Upper lobe of right lung (tissue), 1 donor: ENCODE measurements at places on chromosomes 2 and 18. TPM values are rescaled to one million over a fixed set of nuclear protein-coding genes. Genes with fewer than 3 reads are reported as not detected.

DNA sequence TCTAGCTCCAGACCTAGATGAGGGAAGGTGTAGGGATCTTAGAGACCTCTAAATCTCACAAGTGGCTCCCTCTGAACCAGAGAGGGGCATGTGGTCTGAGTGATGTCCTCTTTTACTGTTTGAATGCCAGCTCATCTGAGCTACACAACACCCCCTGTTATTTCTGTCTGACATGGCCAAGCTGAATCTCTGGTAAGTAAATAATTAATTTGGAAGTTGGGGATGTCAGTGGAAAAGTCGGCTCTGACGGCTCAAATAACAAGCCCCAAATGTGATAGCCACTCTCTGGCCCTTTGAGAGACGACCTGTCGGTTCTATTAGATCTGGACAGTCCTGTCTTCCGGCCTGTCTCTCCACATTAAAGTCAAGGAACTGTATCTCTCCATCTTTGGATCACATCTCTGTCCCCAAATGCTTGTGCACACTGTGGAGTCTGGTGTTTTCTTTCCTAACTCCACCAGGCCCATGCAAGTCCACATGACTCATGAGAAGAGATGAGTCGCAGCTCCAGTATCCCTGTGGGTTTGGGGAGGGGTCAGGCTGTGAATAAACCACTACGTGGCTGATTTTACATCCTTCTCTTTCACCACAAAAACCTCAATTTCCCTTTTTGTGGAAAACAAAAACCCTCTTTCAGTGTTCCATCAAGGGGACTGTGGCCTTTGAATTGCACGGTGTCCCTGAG, 52.5 kb downstream of the SETBP1 start:
- H3K4me1 ChIP-seq: no peaks in the 10 kb centered on the region
- no peak overlapping the region for H3K4me3 ChIP-seq
- H3K27me3 ChIP-seq: no peaks in the 10 kb centered on the region
- no peak overlapping the region for H3K27ac ChIP-seq

DNA sequence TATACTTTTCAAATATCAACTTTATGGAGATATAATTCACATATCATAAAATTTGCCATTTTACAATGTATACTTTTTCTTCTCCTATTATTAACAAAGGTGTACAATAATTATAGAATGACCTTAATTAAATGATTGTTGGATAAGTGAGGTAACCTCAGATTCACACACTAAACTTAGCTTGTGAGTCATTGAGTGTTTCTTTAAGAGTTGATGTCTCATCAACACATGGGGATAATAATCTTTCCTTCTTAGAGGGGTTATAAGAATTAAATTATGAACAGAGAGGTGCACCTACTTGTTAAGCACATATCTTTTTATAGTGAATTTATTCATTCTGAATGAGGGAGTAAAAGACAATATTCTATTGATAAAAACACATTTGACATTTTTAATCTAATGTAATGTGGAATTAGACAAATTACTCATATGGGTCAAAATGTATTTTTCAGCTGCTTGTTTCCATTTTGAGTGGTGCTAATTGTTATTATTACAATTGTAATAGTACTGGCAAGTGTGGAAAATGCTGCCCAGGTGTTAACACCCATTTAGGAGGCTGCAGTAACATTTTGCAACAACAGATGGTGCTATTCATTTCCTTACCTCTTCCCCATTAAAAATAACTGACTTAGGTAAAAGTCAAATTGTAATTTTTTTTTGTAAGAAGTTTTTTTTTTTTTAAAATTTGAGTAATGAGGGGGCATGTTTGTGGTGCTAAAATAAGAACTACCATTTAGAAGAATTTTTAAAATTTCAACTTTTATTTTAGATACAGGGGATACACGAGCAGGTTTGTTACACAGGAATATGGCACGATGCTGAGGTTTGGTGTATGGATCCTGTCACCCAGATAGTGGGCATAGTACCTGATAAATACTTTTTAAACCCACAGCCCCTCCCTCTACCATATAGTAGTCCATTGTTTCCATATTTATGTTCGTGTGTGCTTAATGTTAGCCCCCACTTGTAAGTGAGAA, 32.1 kb upstream of the DYNAP start:
- H3K27me3 ChIP-seq: no peaks in the 10 kb centered on the region
- H3K4me3 ChIP-seq: no peak overlapping the region
- no peaks in the 10 kb centered on the region for H3K4me1 ChIP-seq
- no peak overlapping the region for H3K27ac ChIP-seq

GRCh38 chr2:161139098-161139987, 20.9 kb upstream of the TANK start:
- peaks cover 41% of the 10 kb centered on the region for H3K4me1 ChIP-seq
- no peaks in the 10 kb centered on the region for H3K27me3 ChIP-seq
- H3K27ac ChIP-seq: peak overlapping the region; percentile 14
- DNase-seq: no peak

GRCh38 chr2:101064868-101065549, 62.9 kb downstream of the RPL31 start:
- H3K36me3 ChIP-seq: no peaks in the 10 kb centered on the region
- no peak overlapping the region for H3K4me3 ChIP-seq
- peaks cover 20% of the 10 kb centered on the region for H3K4me1 ChIP-seq
- no peak overlapping the region for H3K27ac ChIP-seq

- no peaks in the 10 kb centered on the region for H3K4me1 ChIP-seq
- peaks cover 4% of the 10 kb centered on the region for H3K27me3 ChIP-seq
- H3K36me3 ChIP-seq: no peaks in the 10 kb centered on the region
Observed at GRCh38 chr2:184598002-184598315, 370 bp upstream of the ZNF804A start.

DNA sequence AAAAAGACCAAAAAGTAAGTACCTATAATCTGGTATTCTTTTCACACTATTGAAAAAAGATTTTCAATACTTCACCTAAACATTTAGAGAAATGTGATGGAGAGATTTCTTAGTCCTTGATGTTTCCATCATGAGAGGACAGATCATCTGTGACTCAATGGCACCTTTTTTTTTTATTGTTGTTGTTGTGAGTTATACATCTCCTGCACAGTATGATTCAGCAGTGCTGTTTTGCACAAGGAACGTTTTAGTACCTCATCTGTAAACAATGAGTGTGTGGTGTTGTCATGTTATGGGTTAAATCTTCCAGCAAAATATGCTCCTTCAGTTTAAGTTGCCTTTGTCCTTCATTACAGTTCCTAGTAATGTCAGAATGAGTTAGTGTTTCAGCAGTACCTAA, 2.2 kb downstream of the KIAA1328 start:
- no peak overlapping the region for H3K4me3 ChIP-seq
- peaks cover 6% of the 10 kb centered on the region for H3K4me1 ChIP-seq
- peaks cover 9% of the 10 kb centered on the region for H3K36me3 ChIP-seq

DNA sequence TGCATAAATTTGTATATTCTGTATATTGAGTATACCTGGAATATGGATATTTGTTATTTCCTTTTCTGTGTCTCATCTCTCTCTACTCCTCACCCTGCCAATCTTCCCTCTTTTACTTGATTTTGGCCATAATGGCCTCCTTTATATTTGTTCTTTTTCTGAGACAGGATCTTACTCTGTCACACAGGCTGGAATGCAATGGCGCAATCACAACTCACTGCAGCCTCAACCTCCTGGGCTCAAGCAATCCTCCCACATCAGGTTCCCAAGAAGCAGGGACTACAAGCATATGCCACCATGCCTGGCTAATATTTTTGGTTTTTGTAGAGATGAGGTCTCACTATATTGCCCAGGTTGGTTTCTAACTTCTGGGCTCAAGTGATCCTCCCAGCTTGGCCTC, 30.5 kb downstream of the PREPL start:
- H3K36me3 ChIP-seq: peaks cover 87% of the 10 kb centered on the region
- H3K27ac ChIP-seq: no peak overlapping the region
- DNase-seq: no peak
- H3K4me1 ChIP-seq: no peaks in the 10 kb centered on the region
- H3K4me3 ChIP-seq: no peak overlapping the region

DNA sequence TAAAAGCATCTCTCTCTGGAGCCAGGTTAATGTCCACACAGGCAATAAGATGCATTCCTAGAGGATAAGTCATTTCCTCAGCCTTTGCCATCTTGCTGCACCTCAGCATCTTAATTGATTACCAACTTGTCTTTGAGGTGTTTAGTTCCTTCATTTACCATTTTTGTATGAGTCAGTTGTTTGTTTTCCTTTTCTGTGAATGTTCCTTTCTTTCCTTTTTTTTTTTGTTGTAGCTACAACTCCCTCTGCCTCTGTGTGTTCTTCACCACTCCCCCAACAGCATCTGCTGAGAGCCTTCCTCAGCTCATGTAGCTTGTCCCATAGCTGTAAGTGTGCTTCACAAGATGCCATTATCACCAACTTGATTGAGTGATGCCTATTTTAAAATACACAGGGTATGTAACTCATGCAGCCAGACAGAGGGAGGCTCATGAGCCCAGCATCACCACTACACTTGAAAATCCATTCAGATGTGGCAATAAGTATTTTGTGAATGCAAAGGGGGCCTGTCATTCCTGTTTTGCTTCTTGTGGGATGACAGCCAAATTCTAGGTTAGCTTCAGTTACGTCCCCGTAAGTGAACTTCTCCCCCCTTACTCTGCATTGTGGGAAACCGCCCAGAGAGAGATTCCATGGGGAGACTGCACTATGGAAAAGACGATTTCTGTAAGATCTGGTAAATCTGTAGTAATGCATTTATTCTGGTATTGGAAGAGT, 315.9 kb upstream of the ZEB2 start:
- no peak overlapping the region for H3K4me3 ChIP-seq
- H3K4me1 ChIP-seq: no peaks in the 10 kb centered on the region
- no peaks in the 10 kb centered on the region for H3K27me3 ChIP-seq
- no peak overlapping the region for H3K27ac ChIP-seq
- DNase-seq: no peak

DNA sequence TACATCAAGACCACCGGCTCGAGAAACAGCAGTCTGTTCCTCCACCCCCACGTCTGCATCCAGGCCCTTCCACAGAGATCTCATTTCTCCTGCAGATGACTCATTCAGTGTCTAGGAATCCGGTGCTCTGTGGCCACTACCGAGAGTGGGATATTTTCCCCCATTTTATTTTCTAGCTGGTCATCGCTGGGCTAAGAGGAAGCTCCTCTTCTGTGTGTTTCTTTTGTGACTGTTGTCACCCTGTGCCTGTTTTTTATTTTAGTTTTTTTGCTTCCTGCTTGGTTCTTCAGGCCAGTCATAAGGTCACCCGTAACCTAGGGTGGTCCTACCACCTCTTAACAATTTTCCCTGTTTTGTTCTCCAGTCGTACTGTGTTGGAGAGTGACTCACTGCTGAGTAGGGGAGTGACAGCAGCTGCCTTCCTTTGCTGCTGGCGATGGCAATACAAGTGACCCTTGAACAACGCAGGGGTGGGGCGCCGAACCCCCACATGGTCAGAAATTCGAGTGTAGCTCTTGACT, 6.7 kb downstream of the RAMP1 start:
- H3K4me3 ChIP-seq: no peak overlapping the region
- H3K36me3 ChIP-seq: no peaks in the 10 kb centered on the region
- no peak overlapping the region for H3K27ac ChIP-seq
- peaks cover 11% of the 10 kb centered on the region for H3K27me3 ChIP-seq

GRCh38 chr18:75070625-75071483, 138.1 kb downstream of the PTGR3 start:
- peak overlapping the region; percentile 73 for H3K27ac ChIP-seq
- DNase-seq: no peak
- no peaks in the 10 kb centered on the region for H3K36me3 ChIP-seq
- H3K27me3 ChIP-seq: no peaks in the 10 kb centered on the region
- H3K4me1 ChIP-seq: peaks cover 6% of the 10 kb centered on the region
- peak overlapping the region; percentile 27 for H3K4me3 ChIP-seq

DNA sequence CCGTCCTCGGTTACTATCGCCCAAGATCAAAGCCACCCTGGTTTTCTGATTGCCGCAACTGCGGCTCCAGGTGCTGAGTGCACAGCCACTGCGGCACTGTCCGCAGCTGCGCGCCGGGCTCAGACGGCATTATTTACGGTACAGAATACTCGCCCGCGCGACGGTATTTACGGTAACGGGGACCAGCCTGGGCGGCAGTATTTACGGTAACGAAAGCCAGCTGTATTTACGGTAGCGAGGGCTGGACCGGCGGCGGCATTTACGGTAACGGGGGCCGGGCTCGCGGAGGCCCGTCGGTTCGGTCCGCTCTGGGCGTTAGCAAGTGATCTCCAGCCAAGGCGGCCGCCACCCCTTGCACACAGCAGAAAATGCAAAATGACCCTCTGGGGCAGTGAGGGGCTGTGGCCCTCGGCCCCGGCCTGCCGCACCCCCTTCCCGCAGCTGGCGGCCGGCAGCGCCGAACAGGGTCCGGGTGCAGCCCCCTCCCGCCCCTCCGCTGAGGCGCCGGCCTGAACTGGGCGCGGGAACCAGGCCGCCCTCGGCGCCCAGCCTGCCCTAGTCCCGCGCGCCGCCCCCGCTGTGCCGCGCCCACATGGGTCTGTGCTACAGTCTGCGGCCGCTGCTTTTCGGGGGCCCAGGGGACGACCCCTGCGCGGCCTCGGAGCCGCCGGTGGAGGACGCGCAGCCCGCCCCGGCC, at the start of gene GNAL:
GNAL (plus strand) TSS at position 293 of the 697 bp plus-strand sequence; CDS start at position 593, 300 bp downstream.
- H3K27ac ChIP-seq: no peak within 1 kb of the TSS
- peak; percentile 85 for DNase-seq
- H3K36me3 ChIP-seq: no peaks in the 10 kb centered on the region
- H3K4me3 ChIP-seq: peak within 1 kb of the TSS; percentile 57

DNA sequence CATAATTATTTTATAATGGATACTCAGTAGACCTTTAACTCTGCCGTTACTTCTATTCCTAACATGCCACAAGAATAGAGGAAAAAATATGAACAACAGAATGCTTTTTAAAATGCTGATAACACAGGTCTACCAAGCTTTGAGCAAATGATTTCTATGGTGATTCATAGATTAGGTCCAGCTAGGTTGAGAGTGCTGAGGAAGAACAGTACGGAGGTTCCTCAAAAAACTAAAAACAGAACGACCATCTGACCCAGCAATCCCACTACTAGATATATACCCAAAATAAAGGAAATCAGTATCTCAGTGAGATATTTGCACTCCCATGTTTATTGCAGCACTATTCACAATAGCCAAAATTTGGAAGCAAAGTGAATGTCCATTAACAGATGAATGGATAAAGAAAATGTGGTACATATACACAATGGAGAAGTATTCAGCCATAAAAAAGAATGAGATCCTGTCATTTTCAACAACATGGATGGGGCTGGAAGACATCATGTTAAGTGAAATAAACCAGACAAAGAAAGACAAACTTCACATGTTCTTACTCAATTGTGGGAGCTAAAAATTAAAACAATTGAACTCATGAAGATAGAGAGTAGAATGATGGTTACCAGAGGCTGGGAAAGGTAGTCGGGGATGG, 111.6 kb upstream of the SERTAD2 start:
- no peak for DNase-seq
- no peak overlapping the region for H3K4me3 ChIP-seq
- no peak overlapping the region for H3K27ac ChIP-seq

The OXER1 gene
- 1.1 TPM for total RNA-seq

The SPHKAP gene
- total RNA-seq: 0.35 TPM

The MCEE gene
- 19.5 TPM for total RNA-seq

The NEB gene
- 1.9 TPM for total RNA-seq

The FAM124B gene
- total RNA-seq: 4.4 TPM

The MAL gene
- 21.2 TPM for total RNA-seq
